ENCODE measurements at places on chromosomes 16 and 17.

DNA sequence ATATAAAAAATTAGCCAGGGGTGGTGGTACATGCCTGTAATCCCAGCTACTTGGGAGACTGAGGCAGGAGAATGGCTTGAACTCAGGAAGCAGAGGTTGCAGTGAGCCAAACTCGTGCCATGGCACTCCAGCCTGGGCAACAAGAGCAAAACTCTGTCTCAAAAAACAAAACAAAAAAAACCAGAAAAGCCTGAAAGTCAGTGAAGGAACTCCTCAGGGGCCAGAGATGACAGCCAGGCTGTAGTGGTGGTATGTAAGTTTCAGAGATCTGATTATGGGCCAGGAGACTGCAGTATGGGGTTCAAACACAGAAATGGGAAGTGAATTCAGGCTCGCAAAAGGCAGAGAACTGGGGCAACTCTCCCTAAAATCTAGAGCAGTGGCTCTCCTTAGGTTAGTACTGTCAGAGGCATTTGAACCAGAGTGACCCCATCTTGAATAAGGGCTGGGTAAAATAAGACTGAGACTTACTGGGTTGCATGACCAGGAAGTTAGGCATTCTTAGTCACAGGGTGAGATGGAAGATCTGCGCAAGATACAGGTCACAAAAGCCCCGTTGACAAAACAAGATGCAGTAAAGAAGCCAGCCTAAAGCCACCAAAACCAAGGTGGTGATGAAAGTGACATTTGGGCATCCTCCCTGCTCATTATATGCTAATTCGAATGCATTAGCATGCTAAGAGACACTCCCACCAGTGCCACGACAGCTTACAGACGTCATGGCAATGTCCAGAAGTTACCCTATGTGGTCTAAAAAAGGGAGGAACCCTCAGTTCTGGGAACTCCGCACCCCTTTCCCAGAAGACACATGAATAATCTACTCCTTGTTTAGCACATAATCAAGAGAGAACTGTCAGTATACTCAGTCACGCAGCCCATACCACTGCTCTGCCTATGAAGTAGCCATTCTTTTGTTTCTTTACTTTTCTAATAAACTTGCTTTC, 120.2 kb upstream of the XYLT1 start:
- no peak for DNase-seq

GRCh38 chr17:58270476-58271215, 10.1 kb downstream of the MPO start:
- no peak for DNase-seq

DNA sequence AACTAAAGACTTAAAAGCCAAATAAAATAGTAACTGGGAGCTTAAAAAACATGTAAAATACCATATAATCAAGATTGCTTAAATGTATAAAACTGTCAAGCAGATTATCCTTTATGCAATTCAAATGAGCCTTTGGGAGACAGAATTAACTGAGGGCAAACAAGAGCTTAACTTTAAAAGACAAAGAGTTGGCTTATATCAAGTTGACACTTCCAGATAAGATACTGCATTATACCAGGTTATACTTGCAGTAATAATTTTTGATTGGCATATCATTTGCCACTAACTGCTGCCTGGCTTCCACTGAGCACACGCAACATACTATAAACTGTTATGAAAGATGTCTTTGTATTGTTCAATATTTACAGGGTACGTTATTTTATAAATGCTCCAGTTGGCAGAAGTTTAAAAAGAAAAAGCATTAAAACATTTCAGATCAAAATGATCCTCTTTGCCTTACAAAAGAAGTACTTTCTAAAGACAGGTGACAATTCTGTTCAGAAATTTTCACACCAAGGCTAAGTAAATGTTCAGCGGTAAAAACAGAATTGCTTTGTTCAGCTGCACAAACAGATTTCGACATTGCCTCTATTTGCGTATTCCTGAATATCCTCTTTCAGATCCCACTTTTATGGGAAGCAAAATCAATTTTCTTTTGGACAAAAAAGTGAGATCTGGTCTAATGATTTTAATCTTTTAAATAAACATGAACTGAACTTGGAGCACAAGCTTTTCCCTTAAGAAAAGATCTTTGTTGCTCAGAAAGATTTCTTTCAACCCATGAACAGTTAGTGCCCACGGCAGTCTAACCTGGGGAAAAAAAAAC, 50.7 kb downstream of the TOX3 start:
- DNase-seq: no peak

GRCh38 chr17:72137161-72137560, 16.3 kb downstream of the SOX9 start:
- DNase-seq: no peak

DNA sequence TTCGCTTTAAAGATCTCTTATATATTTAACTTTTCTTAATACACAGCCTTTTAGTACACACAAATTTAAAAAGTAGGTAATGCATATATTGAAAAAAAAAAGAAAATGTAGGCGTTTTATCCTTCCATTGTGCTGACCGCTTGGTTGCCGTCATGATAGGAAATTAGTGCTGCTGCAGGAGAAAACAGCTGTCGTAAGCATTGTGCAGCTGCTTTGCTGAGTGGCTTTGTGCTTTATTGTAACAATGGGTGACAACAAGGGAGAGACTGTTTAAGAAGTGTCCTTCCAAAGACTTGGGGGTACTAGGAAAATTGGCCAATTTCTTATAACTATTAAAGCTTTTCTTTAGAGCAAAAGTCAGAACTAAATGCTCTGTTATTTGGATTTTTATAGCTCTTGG, 5.0 kb downstream of the HERPUD1 start:
- DNase-seq: no peak

GRCh38 chr17:45857977-45858708, 13.5 kb downstream of the SPPL2C start:
- DNase-seq: no peak

GRCh38 chr16:56753410-56753809, 23.5 kb downstream of the NUP93 start:
- DNase-seq: no peak

- no peak for DNase-seq
These were observed 36.0 kb downstream of the NTN1 start for GRCh38 chr17:9057310-9057709.

DNA sequence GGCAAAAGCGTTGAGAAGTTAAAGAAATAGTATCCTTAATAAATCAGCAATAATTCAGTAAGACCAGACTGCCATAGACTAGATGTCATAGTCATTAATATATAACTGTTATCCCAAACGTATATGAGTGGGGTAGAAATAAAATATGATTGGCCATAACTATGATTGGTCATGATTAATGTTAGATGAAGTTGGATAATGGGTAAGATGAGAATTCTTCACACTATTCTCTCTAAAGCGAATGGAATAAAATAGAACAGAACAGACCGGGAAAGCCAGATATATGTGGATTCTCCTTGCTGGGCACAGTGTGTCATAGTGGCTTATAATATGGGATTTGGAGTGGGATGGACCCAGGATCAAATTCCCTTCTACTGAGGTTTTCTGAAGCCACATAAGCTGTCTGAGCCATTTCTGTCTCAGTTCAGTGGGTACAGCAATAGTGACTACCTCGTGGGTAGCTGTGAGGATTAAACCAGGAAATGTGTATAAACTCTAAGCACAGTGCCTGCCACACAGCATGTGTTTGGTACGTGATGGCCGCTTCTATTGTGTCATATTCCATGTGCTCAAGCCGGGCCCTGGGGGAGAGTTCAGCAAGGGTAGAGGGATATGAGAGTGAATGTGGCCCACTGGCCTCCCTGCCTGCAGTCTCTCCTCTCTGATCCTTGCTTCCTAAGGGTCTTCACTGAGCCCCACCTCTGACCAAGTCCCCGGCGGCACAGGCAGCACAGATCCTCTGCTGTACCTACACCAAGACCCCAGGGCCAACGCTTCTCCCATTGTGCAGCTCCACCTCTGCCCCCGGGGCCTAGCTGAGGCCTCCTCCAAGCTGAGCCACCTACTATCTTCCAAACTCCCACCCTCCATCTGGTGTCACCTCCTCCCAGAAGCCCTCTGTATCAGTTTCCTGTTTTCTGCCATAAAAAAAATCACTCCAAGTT, 3.7 kb downstream of the CETP start:
- DNase-seq: no peak

Data from skeletal muscle cell (primary cell).